ENCODE measurements at places on chromosomes 12 and 14. TPM values are rescaled to one million over a fixed set of nuclear protein-coding genes. Genes with fewer than 3 reads are reported as not detected.

- no peaks in the 10 kb centered on the region for H3K27me3 ChIP-seq
- no peak for DNase-seq
- no peaks in the 10 kb centered on the region for H3K36me3 ChIP-seq
- H3K27ac ChIP-seq: peak overlapping the region; percentile 97
- peaks cover 22% of the 10 kb centered on the region for H3K4me1 ChIP-seq
- H3K4me3 ChIP-seq: peak overlapping the region; percentile 88
These were observed 1.3 kb downstream of the BCL2L2 start for GRCh38 chr14:23307687-23308644.

GRCh38 chr12:85920324-85920947 is 46.3 kb downstream of the NTS start:
- H3K27me3 ChIP-seq: no peaks in the 10 kb centered on the region
- peak; percentile 21 for DNase-seq
- H3K36me3 ChIP-seq: no peaks in the 10 kb centered on the region
- H3K27ac ChIP-seq: no peak overlapping the region

GRCh38 chr12:54082397-54082892 is 28.8 kb downstream of the HOXC4 start:
- H3K4me1 ChIP-seq: peaks cover 8% of the 10 kb centered on the region
- no peak overlapping the region for H3K4me3 ChIP-seq
- H3K36me3 ChIP-seq: no peaks in the 10 kb centered on the region

- H3K36me3 ChIP-seq: no peaks in the 10 kb centered on the region
- H3K4me1 ChIP-seq: peaks cover 42% of the 10 kb centered on the region
These were observed 124.7 kb upstream of the FGD4 start for GRCh38 chr12:32274665-32275064.

Gene SOX5
- 26.4 TPM for total RNA-seq

- H3K27ac ChIP-seq: no peak overlapping the region
- H3K4me3 ChIP-seq: no peak overlapping the region
- no peaks in the 10 kb centered on the region for H3K36me3 ChIP-seq
- no peak for DNase-seq
- H3K27me3 ChIP-seq: no peaks in the 10 kb centered on the region
These were observed 198.4 kb downstream of the NELL2 start for GRCh38 chr12:44677724-44678123.

GRCh38 chr14:41377932-41378331 is 228.7 kb upstream of the LRFN5 start:
- H3K4me1 ChIP-seq: no peaks in the 10 kb centered on the region
- H3K27me3 ChIP-seq: no peaks in the 10 kb centered on the region
- no peak for DNase-seq
- H3K4me3 ChIP-seq: no peak overlapping the region
- H3K36me3 ChIP-seq: no peaks in the 10 kb centered on the region

DNA sequence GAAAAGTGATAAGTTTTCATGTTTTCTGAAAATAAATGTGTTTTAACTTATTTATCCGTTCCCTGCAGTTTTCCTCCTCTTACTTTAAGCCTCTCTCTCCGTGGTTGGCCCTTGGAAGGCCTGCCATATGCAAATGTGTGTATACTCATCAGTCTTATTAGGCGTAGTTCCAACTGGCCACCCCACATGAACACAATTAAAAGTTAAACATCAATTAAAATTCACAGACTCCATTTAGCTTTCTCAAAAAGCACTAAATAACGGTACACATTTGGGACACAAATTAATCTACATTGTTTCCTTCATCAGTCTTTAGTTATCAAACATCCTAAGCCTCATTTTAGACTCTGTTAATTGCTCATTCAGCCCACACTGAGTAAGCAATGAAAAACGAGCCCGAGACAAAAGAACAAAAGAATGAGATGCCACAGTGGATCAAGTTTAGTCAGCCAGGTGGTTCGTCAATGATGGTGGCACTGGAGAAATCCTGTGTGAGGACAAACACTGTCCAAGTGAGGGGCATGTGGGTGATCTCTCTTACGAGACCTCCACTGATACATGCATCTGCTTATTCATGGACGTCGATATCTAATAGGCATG is 76.0 kb upstream of the TMCC3 start:
- H3K36me3 ChIP-seq: no peaks in the 10 kb centered on the region
- no peak overlapping the region for H3K27ac ChIP-seq
- H3K4me3 ChIP-seq: no peak overlapping the region
- DNase-seq: no peak
- no peaks in the 10 kb centered on the region for H3K4me1 ChIP-seq

DNA sequence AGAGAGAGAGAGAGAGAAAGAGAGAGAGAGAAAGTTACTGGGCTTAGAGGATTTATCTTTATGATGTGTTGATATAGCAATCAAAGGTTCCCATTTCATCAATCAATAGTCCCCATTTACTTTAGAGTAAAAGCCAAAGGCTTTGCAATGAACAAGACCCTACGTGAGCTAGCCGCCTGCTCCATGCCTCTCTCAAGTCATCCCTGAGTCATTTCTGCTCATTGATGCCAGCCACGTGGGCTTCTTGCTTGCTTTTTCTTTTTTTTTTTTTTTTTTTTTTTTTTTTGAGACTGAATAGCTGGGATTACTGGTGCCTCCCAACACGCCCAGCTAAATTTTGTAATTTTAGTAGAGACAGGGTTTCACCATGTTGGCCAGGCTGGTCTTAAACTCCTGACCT is 70.9 kb downstream of the GPR135 start:
- no peaks in the 10 kb centered on the region for H3K27me3 ChIP-seq
- no peak overlapping the region for H3K4me3 ChIP-seq
- H3K27ac ChIP-seq: no peak overlapping the region
- no peaks in the 10 kb centered on the region for H3K4me1 ChIP-seq
- H3K36me3 ChIP-seq: no peaks in the 10 kb centered on the region

- no peaks in the 10 kb centered on the region for H3K27me3 ChIP-seq
- no peaks in the 10 kb centered on the region for H3K4me1 ChIP-seq
- DNase-seq: no peak
- H3K4me3 ChIP-seq: no peak overlapping the region
- no peaks in the 10 kb centered on the region for H3K36me3 ChIP-seq
These were observed 49.3 kb upstream of the SLC38A4 start for GRCh38 chr12:46875095-46875494.

Gene SLC25A21
- total RNA-seq: 1.6 TPM

GRCh38 chr12:56098592-56098991 is 5.8 kb upstream of the PA2G4 start:
- H3K36me3 ChIP-seq: no peaks in the 10 kb centered on the region
- H3K27me3 ChIP-seq: no peaks in the 10 kb centered on the region

GRCh38 chr14:32770422-32770821 is 168.3 kb upstream of the NPAS3 start:
- H3K27me3 ChIP-seq: no peaks in the 10 kb centered on the region
- no peaks in the 10 kb centered on the region for H3K36me3 ChIP-seq
- no peaks in the 10 kb centered on the region for H3K4me1 ChIP-seq

Gene TDRD9
- total RNA-seq: 2.2 TPM

DNA sequence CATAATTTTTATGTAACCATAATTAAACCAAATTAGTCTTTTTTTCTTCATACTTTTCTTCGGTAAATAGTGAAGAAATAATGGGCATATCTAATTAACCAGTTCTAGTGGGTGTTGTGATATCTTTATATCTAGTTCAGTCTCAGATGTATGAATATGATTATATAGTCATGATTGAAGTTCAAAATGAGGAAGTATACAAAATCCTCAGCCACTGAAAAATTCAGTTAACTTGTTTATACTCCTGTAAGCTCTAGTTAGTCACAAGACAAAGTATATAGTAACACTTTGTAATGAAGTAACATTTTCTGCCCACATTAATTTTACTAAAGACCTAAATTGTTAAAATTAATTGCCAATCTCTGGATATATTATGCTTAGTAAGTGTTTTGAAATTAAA is 46.5 kb downstream of the CAND1 start:
- no peak overlapping the region for H3K27ac ChIP-seq
- no peaks in the 10 kb centered on the region for H3K27me3 ChIP-seq
- no peak overlapping the region for H3K4me3 ChIP-seq
- no peaks in the 10 kb centered on the region for H3K36me3 ChIP-seq
- DNase-seq: no peak

GRCh38 chr14:49992901-49993339 is 100.0 kb downstream of the ARF6 start:
- no peak for DNase-seq
- no peak overlapping the region for H3K4me3 ChIP-seq
- no peak overlapping the region for H3K27ac ChIP-seq

DNA sequence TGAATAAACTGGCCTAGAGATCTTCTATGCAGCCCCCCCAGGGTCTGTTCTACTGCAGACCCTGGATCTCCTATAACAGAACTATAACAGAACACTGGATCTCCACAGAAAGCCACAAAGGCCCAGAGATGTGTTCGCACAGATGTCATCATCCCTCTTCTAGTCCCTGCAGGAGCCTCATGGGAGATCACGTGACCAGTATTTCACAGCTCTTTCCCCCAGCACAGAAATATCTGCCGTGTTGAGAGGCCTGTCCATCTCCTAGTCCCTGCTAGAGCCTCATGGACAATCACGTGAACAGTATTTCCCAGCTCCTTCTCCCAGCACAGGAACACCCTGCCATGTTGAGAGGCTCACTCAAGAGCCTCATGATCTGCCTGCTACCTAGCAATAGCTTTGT is 331.7 kb downstream of the NRXN3 start:
- no peak for DNase-seq
- no peak overlapping the region for H3K27ac ChIP-seq
- no peaks in the 10 kb centered on the region for H3K27me3 ChIP-seq
- H3K4me3 ChIP-seq: no peak overlapping the region

DNA sequence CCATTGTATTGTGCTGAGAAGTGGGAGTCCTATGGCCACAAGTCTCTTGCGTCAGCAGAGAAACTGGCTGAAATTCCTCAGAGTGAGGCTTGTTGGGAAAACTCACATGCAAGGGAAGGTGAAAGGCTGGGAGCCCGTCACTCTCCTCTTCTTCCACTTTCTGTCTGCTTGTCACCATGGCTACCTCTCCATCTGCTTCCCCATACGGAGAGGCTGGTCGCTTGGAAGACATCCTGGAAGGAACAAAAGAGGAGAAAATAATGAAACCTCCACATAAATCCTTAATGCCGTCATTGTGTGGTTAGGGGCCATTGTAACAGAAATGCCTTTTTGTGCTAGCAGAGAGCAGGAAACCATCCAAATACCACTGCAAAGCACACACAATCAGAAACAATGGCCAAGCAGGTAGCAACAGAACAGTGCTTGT is 53.7 kb downstream of the SOX5 start:
- no peak overlapping the region for H3K4me3 ChIP-seq
- DNase-seq: no peak
- H3K27me3 ChIP-seq: no peaks in the 10 kb centered on the region
- H3K4me1 ChIP-seq: no peaks in the 10 kb centered on the region
- H3K36me3 ChIP-seq: no peaks in the 10 kb centered on the region
- no peak overlapping the region for H3K27ac ChIP-seq

DNA sequence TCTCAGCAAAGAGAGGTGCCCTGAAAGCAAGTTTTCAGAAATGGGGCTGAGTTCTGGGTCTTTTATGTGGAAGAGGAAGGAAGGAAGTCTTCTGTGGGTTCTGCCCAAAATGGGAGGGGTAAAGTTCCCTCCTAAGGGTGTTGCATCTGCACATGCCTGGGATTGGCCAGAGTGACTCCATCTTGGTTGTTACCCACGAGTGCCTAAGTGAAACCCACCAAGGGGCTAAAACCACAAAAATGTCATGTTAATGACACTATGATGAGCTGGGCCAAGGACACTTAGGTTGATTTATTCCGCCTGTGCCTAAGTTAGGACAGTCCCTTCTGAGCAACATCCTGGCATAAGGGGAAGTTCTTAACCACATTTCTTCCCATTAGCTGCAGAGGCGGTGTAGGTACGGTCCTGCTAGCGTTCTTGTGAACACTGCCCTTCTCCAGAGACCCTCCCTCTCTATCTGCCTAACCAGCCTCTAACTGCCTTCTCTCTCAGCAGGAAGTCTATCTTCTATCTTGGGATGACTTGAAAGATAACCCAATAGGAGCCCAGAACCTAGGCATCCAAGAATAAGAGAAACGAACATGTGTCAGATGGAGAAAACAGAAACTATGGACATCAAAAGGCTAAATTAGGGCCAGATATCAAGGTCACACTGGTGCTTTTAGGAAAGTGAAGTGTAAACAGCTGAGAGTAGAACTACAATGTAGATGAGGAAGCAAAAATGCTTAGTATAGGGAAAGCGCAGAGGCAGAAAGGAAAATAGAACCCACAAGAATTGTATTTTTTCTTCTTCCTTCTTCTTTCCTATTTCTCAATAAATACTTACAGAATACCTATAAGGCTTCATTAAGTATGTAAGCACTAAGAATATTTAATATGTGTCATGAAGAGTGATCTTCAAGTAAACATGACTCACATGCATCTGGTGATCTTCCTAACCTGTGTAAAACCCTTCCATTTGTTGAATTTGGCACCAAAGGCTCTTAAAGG is 104.2 kb upstream of the AMN1 start:
- DNase-seq: no peak
- no peaks in the 10 kb centered on the region for H3K27me3 ChIP-seq
- no peak overlapping the region for H3K4me3 ChIP-seq
- H3K4me1 ChIP-seq: no peaks in the 10 kb centered on the region

Gene ENDOU
- total RNA-seq: 0.30 TPM

- no peak overlapping the region for H3K4me3 ChIP-seq
- no peak overlapping the region for H3K27ac ChIP-seq
- no peaks in the 10 kb centered on the region for H3K27me3 ChIP-seq
- DNase-seq: no peak
These were observed 47.4 kb downstream of the ARL6IP4 start for GRCh38 chr12:123027726-123028445.

DNA sequence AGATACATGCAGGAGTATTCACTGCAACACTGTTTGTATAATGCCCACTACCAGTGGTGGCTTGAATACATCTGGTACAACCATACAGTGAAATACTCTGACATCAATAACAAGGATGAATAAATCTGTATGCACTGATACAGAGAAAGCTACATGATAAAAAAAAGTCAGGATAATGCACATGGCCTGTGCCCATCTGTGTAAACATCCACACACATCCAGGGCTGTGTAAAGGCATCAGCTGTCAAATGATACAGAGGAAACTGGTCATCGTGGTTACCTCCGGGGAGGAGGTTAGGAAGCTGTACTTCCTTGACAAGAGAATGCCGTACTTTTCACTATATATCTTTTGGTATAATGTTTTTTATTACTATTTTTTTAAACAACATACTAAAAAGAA is 176.6 kb downstream of the FOXN3 start:
- H3K36me3 ChIP-seq: no peaks in the 10 kb centered on the region
- H3K27ac ChIP-seq: no peak overlapping the region
- DNase-seq: no peak
- no peaks in the 10 kb centered on the region for H3K4me1 ChIP-seq
- H3K4me3 ChIP-seq: no peak overlapping the region

Gene ESR2
- 1.00 TPM for total RNA-seq

- no peaks in the 10 kb centered on the region for H3K27me3 ChIP-seq
- H3K27ac ChIP-seq: no peak overlapping the region
- H3K4me1 ChIP-seq: peaks cover 23% of the 10 kb centered on the region
- no peak for DNase-seq
- H3K4me3 ChIP-seq: no peak overlapping the region
These were observed 383.5 kb downstream of the ZFP36L1 start for GRCh38 chr14:68409387-68409786.

GRCh38 chr12:113247123-113248050 is 26.1 kb downstream of the TPCN1 start:
- peaks cover 44% of the 10 kb centered on the region for H3K4me1 ChIP-seq
- H3K27ac ChIP-seq: peak overlapping the region; percentile 98
- H3K27me3 ChIP-seq: no peaks in the 10 kb centered on the region
- peak; percentile 45 for DNase-seq
- H3K36me3 ChIP-seq: no peaks in the 10 kb centered on the region

Gene ARHGEF40
- total RNA-seq: 36.0 TPM

Gene RD3L
- total RNA-seq: not detected

- no peaks in the 10 kb centered on the region for H3K27me3 ChIP-seq
- no peaks in the 10 kb centered on the region for H3K4me1 ChIP-seq
- DNase-seq: no peak
- H3K4me3 ChIP-seq: no peak overlapping the region
These were observed 101.2 kb downstream of the PEBP1 start for GRCh38 chr12:118237052-118237665.

Gene FAIM2
- total RNA-seq: 1.4 TPM

Data from hepatocyte (in vitro differentiated cells).